ENCODE measurements at places on chromosomes 3 and 15.
A peak's percentile ranks its signal among the peaks of the same experiment; 100 is the strongest.

DNA sequence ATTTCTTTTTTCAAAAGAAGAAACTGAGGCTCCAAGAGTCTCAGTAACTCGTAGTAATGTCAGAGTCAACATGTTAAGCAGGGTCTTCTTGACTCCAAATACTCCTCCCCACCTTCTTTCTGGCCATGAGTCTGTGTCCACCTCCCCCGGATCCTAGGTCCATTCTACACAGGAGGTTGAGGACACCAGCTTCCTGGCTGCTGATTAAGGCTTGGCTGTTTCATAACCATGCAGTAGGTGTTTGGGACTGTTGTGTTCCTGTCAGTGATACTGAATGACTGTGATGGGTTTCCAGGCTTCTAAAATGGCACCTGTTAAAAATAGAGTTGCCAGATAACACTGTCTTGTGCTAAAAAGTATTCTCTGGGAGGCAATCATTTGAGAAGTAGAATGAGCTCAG lies 130.8 kb upstream of the IL12A start:
- H3K36me3 ChIP-seq = no peaks in the 10 kb centered on the region
- DNase-seq = no peak
- peaks cover 90% of the 10 kb centered on the region for H3K4me1 ChIP-seq
- H3K27me3 ChIP-seq = no peaks in the 10 kb centered on the region
- peak overlapping the region; percentile 100 for H3K27ac ChIP-seq

DNA sequence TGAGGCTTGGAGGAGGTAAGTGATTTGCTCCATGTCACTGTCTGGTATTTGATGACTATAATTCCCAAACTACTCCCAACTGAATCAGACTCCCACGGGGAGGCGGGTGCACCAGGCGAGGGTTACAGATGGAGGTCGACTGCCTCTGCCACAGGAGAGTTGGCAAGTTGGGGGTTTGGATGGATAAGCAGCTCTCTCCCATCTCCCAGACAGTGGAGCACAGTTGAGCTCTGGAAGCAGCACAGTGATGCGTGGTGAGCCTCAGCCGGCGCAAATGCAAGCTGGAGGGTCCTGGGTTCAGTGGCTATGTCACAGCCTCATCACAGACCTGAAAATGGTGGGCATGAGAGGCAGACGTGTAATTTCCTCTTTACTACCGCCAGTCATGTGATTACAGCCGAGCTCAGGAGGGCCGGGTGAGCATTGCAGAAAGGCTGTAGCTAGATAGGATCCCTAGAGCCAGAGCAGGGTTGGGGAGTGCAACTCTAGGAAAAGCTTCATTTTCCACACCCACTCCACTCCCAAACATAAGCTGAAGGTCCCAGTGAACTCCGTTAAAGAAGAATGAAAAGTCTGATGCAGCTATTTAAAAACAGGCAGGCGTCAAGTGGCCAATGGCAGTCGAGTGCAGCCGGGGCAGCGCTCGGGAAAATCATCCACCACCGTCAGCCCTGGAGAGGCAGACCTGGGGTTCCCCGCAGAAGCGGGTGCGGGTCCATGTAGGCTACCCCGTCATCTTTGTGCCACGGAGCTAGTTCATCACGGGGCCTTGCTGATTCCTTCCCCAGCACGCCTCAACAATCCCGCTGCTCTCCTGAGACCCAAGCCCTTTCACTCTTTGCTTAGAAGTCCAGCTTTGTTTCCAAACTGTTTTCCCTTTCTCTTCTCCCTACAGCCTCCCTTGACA lies 33.3 kb upstream of the VPS8 start:
- H3K4me1 ChIP-seq = no peaks in the 10 kb centered on the region
- H3K27ac ChIP-seq = no peak overlapping the region
- no peaks in the 10 kb centered on the region for H3K36me3 ChIP-seq
- no peak for DNase-seq
- H3K27me3 ChIP-seq = no peaks in the 10 kb centered on the region

GRCh38 chr15:82543160-82543559 lies 2.9 kb upstream of the RPS17 start:
- H3K4me3 ChIP-seq = no peak overlapping the region
- no peaks in the 10 kb centered on the region for H3K27me3 ChIP-seq
- H3K4me1 ChIP-seq = peaks cover 10% of the 10 kb centered on the region
- H3K27ac ChIP-seq = no peak overlapping the region
- no peak for DNase-seq

- peak; percentile 54 for DNase-seq
- H3K27me3 ChIP-seq = no peaks in the 10 kb centered on the region
- H3K27ac ChIP-seq = peak overlapping the region; percentile 35
- H3K4me3 ChIP-seq = no peak overlapping the region
- no peaks in the 10 kb centered on the region for H3K4me1 ChIP-seq
- H3K36me3 ChIP-seq = no peaks in the 10 kb centered on the region
Observed at GRCh38 chr3:14879211-14879874, 60.6 kb downstream of the FGD5 start.

DNA sequence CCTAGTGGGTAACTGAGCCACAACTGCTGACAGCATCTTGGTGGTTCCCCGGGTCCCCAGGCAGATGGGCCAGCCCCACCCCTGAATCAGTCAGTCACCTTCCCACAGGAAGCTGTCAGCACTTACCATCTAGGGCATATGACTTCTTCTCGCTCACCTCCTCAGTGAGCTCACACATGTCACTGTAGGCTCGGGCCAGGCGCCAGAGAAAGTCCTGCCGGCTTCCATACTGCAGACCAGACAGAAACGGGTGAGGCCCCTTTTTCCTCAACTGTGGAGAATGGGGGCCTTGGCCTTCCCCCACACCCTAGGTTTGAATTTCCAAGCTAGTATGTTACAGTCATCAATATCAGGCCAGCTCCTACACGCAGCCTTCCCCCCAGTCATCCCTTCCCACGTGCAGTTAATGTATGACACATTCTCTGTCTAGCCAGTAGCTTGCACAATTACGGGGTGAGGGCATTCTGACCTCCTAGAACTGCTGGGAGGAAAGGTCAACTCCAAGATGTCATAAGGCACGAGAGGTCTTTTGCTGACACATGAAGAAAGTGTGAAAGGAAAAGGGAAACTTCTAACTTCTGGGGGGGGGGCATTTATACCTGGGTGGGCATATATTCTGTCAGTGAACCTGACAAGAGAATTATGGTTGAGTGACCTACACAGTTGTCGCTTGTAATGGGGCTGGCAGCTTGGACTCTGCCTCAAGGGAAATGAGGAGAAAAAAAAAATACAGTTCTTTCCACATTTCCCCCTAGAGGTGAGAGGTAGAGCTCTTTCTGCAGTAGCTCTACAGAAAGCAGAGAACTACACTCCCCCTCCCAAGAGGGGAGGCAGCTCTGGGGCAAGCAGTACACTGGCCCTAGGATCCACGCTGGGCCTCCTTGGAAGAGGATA lies 10.9 kb downstream of the RMDN3 start:
- H3K36me3 ChIP-seq = peaks cover 33% of the 10 kb centered on the region
- no peaks in the 10 kb centered on the region for H3K27me3 ChIP-seq
- no peak for DNase-seq
- no peak overlapping the region for H3K27ac ChIP-seq
- H3K4me1 ChIP-seq = peaks cover 4% of the 10 kb centered on the region

GRCh38 chr3:52176180-52176752 lies 21.7 kb upstream of the ALAS1 start:
- no peaks in the 10 kb centered on the region for H3K36me3 ChIP-seq
- H3K27me3 ChIP-seq = no peaks in the 10 kb centered on the region
- peak; percentile 39 for DNase-seq

- peaks cover 57% of the 10 kb centered on the region for H3K36me3 ChIP-seq
- no peak overlapping the region for H3K4me3 ChIP-seq
- no peak for DNase-seq
Observed at GRCh38 chr15:40984964-40985363, 31.7 kb downstream of the CHAC1 start.

GRCh38 chr3:197353867-197354567 lies 55.6 kb upstream of the DLG1 start:
- H3K36me3 ChIP-seq = no peaks in the 10 kb centered on the region
- H3K4me3 ChIP-seq = no peak overlapping the region
- peaks cover 29% of the 10 kb centered on the region for H3K4me1 ChIP-seq
- DNase-seq = no peak
- H3K27ac ChIP-seq = no peak overlapping the region
- no peaks in the 10 kb centered on the region for H3K27me3 ChIP-seq

DNA sequence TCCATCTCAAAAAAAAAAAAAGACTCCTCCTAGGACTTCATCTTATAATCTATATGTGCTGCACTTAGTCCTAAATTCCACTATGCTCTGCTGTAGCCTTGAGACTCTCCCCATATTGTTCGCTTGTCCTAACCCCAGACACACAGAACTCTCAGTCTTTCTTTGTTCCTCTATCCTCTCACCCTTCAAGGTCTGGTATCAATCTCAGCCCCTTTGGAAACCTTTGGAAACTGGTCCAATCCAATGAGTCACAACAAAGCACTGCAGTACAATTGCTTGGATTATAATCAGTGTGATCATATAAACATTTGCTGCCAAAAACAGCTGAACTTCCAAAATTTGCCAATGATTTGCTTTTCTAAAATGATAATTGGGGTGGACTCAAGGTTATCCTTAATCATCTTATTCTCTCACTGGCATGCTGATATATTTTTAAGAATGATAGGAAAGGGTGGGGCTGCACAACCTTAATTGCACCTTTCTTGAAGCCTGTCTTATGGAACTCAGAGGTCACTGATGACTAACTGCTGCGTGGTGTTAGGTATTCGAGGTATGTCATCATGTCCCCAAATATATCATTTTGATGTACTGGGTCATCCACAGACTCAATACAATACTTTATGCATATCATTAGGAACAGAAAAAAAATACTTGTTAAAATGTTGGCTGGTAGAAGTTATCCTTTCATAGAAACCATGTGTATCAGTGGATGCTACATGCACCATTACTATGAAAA lies 756.7 kb downstream of the NR2F2 start:
- no peak for DNase-seq
- no peaks in the 10 kb centered on the region for H3K4me1 ChIP-seq
- H3K36me3 ChIP-seq = no peaks in the 10 kb centered on the region
- H3K27me3 ChIP-seq = no peaks in the 10 kb centered on the region
- no peak overlapping the region for H3K4me3 ChIP-seq
- no peak overlapping the region for H3K27ac ChIP-seq

DNA sequence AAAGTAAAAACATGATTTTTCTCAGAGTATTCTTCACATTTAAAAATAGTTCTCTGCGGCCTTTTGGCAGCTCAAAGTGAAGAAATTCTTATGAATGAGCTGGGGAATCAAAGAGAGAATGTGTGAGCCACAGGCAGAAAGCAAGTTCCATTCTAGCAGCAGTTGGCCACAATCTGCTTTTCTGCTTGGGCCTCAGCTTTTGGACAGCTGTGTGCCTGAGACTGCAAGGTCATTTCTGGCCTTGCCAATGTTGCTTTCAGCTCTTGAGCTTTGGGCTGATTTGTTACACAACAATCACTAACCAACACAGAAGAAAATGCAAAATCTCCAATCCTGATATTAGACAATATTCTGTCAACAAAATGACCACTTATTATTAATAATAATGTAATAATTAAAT lies 14.4 kb upstream of the TM4SF4 start:
- no peaks in the 10 kb centered on the region for H3K27me3 ChIP-seq
- no peak for DNase-seq
- no peak overlapping the region for H3K27ac ChIP-seq
- no peak overlapping the region for H3K4me3 ChIP-seq

DNA sequence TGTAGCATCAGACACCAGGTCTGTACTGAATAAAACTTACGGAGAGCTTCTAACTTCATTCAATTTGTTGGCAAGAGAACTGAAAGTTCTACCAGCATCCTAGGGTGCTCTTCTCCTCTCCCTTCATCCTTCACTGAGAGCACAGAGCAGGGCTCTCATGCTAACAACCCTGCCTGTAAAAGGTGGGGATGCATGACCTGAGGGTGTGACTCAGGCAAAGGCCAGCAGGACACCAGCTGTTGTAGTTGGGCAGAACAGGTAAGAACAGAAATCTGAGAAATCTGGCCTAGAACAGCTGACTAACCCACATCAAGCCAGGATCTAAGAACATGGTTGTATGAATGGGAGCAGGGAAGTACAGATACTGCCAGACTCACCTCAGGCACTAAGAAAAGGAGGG lies 64.2 kb downstream of the MYLK start:
- H3K27me3 ChIP-seq = no peaks in the 10 kb centered on the region
- H3K36me3 ChIP-seq = peaks cover 36% of the 10 kb centered on the region
- no peak for DNase-seq
- no peak overlapping the region for H3K4me3 ChIP-seq
- peaks cover 52% of the 10 kb centered on the region for H3K4me1 ChIP-seq
- H3K27ac ChIP-seq = peak overlapping the region; percentile 91

GRCh38 chr3:141538568-141539240 lies 51.9 kb downstream of the RASA2 start:
- DNase-seq = no peak
- H3K27me3 ChIP-seq = no peaks in the 10 kb centered on the region
- H3K4me1 ChIP-seq = peaks cover 9% of the 10 kb centered on the region
- H3K4me3 ChIP-seq = no peak overlapping the region
- H3K36me3 ChIP-seq = peaks cover 26% of the 10 kb centered on the region
- H3K27ac ChIP-seq = no peak overlapping the region

GRCh38 chr3:172181932-172182586 lies 142.7 kb downstream of the FNDC3B start:
- H3K27me3 ChIP-seq = no peaks in the 10 kb centered on the region
- peaks cover 6% of the 10 kb centered on the region for H3K4me1 ChIP-seq
- H3K27ac ChIP-seq = peak overlapping the region; percentile 61
- H3K4me3 ChIP-seq = no peak overlapping the region
- no peaks in the 10 kb centered on the region for H3K36me3 ChIP-seq

DNA sequence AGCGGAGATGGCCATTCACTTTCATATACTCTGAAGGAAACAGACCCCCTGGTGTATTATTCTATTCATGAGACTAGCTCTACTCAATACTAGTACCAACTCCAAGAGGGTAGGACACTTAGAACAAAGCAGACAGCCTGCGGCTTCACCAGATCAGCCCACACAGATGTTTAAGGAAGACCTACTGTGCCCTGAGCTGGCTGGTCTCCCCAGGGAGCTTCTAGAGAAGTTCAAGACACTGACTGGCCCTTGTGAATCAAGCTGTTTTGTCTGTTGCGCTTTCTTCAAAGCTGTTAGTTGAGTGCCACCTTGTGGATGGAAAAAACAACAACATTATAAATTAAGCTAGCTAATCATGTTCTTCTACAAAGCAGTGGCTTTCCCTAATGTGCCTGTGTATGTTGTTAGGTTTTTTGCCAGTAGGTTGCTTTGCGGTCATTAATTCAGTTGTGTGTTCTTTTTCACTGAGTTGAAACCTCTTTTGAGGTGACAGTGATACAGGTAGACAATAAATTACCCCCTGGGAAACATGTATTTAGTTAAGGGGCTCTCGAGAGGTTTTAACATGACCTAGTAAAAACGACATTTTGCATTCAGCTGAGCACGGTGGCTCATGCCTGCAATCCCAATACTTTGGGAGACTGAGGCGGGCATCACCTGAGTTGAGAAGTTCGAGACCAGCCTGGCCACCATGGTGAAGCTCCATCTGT lies 64.2 kb upstream of the MYZAP start:
- H3K4me3 ChIP-seq = no peak overlapping the region
- H3K36me3 ChIP-seq = no peaks in the 10 kb centered on the region

GRCh38 chr15:36136049-36136448 lies 443.4 kb upstream of the CDIN1 start:
- DNase-seq = no peak
- no peaks in the 10 kb centered on the region for H3K36me3 ChIP-seq
- no peaks in the 10 kb centered on the region for H3K4me1 ChIP-seq

All from SK-N-SH (cell line).